Natural killer cell (primary cell): ENCODE measurements at places on chromosomes 1 and 21. TPM values are rescaled to one million over a fixed set of nuclear protein-coding genes. Genes with fewer than 3 reads are reported as not detected.

GRCh38 chr1:109792056-109792831 lies 28.5 kb upstream of the EPS8L3 start:
- no peak for DNase-seq

GRCh38 chr1:167137793-167138510 lies 44.1 kb downstream of the STYXL2 start:
- DNase-seq = no peak

- DNase-seq = no peak
These were observed 74.5 kb downstream of the CNST start for GRCh38 chr1:246640747-246641146.

- DNase-seq = no peak
These were observed 909 bp upstream of the PAXBP1 start for GRCh38 chr21:32772281-32773047.

DNA sequence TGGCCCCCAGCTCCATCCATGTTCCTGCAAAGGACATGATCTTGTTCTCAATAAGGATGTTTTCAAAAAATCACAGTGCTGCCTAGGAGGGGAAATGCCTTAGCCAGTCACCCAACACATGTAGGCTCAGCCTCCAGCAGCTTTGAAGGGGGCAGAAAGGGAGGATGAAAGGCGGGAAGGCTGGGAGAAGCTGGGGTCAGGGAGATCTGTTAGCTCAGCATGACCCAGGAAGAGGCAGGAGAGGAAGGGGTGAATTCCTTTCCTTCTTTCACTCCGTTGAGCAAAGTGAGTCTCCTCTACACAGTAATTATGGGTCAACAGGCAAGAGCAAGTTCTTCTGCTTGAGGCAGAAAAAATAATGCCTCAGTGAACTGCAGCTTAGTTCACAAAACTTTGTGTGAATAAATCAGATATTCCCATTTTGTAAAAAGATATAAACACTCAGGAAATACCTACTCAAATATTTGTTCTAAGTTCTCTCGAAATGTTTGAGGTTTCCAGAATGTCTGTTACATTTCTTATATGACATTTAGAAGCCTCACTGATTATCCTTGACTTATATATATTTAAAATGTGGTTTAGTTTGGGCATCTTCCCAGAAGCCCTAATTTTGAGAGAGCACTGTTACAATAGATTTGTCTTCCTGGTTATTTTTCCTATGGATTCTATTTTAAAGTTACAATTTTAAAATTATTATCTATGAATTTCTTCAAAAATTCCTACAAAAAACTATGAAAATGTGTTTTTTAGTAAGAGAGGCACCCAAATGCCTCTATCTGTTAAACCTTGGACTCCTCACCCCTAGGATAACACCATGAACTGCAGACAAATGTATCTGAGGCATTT lies 116.8 kb downstream of the KCNJ6 start:
- DNase-seq = no peak

DNA sequence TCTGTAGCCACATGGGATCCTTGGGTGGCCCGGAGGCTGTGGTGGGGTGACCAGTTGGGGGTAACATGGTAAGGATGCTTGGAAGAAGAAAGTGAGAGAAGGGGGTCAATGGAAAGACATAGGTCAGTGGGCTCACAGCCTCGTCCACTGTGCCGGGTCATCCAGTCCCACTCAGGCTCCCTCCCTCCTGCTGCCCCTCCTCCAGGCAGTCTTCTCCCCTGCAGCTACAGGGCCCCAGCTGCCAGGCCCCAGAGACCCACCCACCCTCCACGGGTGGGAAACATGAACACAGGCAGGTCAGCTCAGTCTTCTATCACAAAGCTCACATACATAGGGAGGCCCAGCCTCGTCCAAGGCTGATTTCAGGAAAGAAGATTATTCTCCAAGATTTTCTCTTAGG lies 158.3 kb downstream of the ST6GALNAC5 start:
- no peak for DNase-seq

- no peak for DNase-seq
These were observed 102.0 kb downstream of the IER5 start for GRCh38 chr1:181190364-181191035.

DNA sequence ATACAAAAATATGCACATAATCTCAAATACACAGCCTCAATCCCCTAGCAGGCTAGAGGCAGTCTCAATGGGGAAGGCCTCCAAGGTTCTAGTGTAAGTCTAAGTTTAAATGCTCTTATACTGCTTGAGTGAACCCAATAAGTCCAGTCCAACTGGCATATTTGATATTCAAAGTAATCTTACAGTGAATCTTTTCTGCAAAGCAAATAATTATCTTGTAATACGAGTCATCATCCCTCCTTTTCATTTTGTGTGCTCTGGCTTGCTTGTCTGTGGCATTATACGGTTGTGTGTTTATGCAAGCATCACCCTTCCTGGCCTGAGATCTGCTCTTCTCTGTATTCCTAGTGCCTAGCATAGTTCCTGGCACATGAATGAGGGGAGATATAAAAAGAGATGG lies 166.9 kb upstream of the HMGB4 start:
- DNase-seq = no peak

- DNase-seq = no peak
These were observed 4.9 kb downstream of the UCHL5 start for GRCh38 chr1:193054169-193054675.

Gene OR2T29
- not detected for total RNA-seq

Gene PROX1
- not detected for total RNA-seq

Gene CCDC185
- not detected for total RNA-seq

Gene CD34
- total RNA-seq = not detected

Gene ESPN
- total RNA-seq = 1.7 TPM

Gene C8A
- not detected for total RNA-seq

Gene LYPLAL1
- total RNA-seq = 18.3 TPM
